ENCODE measurements at places on chromosomes 4 and X. TPM values are rescaled to one million over a fixed set of nuclear protein-coding genes. Genes with fewer than 3 reads are reported as not detected.
A peak's percentile ranks its signal among the peaks of the same experiment; 100 is the strongest.

GRCh38 chr4:135249024-135249423 lies 1047.4 kb upstream of the PABPC4L start:
- DNase-seq: no peak

GRCh38 chr4:152408514-152409327 lies 127.2 kb downstream of the FBXW7 start:
- DNase-seq: peak; percentile 4

DNA sequence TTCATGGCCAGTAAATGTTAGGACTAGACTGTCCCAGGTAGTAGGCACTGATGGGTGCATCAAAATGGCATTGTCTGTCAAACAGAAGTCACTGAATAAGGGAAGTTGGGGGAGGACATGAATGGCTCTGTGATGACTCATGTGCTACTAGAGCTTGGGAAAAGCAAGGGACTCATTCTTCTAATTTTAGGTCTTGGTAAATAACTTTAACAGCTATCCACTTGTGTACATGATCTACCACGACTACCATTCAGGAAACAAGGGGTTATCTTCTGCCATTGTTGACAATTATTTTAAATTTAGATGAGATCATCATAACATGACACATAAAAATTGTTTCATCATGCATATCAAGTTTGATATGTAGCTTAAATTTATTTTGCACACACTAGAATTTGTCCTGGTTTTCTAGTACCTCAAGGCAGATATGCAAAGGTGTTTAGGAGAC lies 6.3 kb downstream of the AREG start:
- DNase-seq: peak; percentile 71

EIF1AX gene
- polyA plus RNA-seq: 83.9 TPM

NDST4 gene
- not detected for polyA plus RNA-seq

STPG2 gene
- polyA plus RNA-seq: 0.07 TPM

ZFP92 gene
- polyA plus RNA-seq: 0.44 TPM

NAP1L3 gene
- 0.61 TPM for polyA plus RNA-seq

FAM149A gene
- 0.66 TPM for polyA plus RNA-seq
